ENCODE measurements at places on chromosomes 7 and 10. TPM values are rescaled to one million over a fixed set of nuclear protein-coding genes. Genes with fewer than 3 reads are reported as not detected.

IFIT1 gene
- total RNA-seq, result 3.7 TPM

AKR1C3 gene
- total RNA-seq, result 3.4 TPM

PON1 gene
- not detected for total RNA-seq

HABP2 gene
- total RNA-seq, result under 0.01 TPM

PYROXD2 gene
- 0.98 TPM for total RNA-seq

MRPL32 gene
- total RNA-seq, result 29.5 TPM

NFE2L3 gene
- total RNA-seq, result 13.3 TPM

CLDN12 gene
- total RNA-seq, result 27.8 TPM

PRLHR gene
- total RNA-seq, result 2.0 TPM

CHAT gene
- total RNA-seq, result not detected

CYP2W1 gene
- total RNA-seq, result not detected

PLXNA4 gene
- total RNA-seq, result 89.2 TPM

CPSF4 gene
- total RNA-seq, result 17.2 TPM

Data from temporal lobe (tissue), 4 donors.